ENCODE measurements at places on chromosomes 7 and 10.

GRCh38 chr7:76262683-76263402 is 39.6 kb upstream of the HSPB1 start:
- no peak for DNase-seq

- no peak for DNase-seq
Measured at GRCh38 chr7:122301858-122302760, 2.4 kb downstream of the FEZF1 start.

DNA sequence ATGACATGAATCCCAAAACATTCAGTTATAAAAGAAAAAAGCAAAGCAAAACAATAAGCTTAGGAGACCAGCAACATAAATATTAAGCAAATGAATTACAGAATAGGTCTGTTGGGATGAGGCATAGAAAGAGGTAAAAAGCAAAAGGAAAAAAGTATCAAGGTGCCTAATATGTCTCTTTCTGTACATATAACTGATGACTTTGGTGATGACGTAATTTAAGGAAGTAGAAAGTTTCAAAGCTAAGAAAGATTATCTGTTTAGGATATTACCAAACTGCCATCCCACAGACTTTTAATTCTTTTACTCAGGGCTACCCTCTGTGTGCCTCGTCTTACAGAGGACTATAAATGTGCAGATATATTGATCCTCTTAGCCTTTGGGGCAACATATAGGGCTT is 1066.5 kb downstream of the SORCS3 start:
- DNase-seq: no peak

DNA sequence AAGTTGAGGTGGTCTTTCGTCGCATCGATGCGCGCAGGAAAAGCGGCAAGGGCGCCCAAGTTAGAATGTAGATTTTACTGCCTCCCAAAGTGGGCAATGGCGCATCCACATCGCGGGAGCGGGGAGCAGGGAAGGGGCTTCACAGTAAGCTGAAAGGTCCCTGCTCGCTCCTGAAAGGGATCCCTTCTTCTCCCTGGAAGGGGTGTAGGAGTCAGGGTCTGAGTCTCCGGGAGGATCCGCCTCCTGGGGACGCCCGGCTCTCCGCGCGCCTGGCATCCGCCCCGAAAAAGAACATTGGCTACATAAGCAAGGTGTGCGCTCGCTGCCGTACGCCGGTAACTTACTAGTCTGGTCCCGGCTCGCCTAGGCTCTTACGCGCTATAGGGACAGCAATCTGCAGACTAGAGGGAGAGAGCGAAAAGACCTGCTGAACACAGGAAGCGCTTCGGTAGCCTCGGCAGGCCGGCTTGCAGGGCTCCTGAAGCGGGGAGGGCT is 804 bp downstream of the UNC5B start:
- no peak for DNase-seq

DNA sequence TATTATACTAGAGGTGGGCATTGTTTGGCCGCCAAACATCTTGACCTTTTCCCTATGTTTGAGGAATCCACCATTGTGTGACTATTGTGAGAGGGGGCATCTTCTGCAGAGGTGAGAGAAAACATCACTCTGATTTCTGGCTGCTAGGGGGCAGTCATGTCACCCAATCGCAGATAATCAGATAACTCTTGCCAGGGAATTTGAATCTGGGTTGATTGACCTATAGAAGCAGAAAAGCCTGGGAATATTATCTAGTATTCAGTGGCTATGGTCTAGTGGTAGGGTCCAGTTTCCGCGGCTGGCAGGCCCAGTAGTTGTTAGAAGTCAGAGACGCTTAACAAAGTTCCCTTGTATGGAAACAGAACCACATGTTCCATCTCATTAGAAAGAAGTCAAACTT is 808.5 kb downstream of the PHTF2 start:
- no peak for DNase-seq

DNA sequence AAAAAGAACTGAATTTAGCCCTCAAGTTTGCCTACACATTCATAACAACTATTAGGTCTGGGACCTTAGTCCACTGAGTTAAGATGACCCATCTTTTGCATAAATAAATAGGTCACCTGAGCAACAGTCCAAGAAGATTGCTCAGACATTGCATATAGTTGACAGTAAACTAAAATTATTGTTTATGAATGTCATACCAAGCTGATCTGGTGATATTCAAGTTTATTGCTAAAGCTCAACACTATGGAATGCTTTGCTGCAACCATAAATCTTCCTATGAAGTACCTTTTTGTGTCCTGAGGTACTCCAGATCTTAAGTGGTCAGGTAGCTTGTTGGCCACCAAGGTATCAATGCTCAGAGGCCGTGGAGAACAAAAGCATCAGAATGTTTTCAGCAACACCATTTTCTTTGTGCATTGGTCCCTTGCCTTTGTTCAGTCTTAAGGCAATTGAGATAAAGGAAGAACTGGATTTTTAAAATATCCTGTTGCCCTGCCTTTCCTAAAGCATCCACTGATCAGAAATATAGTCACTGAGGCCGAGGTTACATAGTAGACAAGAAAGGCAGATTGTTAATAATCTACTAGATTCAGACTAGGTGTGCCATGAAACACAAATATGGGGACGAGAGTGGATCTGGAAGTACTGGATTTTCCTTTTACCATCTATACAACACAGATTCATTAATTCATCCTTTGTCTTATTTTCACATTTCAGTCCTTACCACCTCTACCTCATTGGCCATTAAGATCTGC is 321.3 kb downstream of the PTEN start:
- DNase-seq: no peak

- DNase-seq: no peak
Measured at GRCh38 chr7:13628239-13629001, 361.0 kb downstream of the ETV1 start.

GRCh38 chr7:30321089-30321881 is 36.9 kb downstream of the ZNRF2 start:
- DNase-seq: no peak

- DNase-seq: no peak
Measured at GRCh38 chr7:70104243-70104642, 506.0 kb downstream of the AUTS2 start.

DNA sequence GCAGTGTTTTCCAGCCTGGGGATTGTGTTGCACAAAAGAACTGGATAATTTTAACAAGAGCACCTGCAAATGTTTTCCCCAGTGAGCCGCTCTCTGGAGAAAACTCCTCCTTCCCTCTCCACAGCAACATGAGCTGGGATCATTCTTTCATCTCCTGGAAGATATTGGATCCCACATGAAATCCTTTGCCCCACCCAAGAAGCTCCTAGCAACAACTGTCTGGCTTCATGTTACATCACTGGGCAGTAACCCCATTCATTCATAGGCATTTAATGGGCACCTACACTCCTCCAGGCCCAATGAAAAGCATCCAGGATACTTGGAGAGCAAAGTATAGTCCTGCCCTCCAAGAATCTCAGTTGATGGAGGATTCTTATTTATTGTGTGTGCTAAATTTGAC is 27.2 kb downstream of the LSM5 start:
- DNase-seq: no peak

GRCh38 chr10:49767752-49768151 is 5.6 kb upstream of the OGDHL start:
- no peak for DNase-seq

DNA sequence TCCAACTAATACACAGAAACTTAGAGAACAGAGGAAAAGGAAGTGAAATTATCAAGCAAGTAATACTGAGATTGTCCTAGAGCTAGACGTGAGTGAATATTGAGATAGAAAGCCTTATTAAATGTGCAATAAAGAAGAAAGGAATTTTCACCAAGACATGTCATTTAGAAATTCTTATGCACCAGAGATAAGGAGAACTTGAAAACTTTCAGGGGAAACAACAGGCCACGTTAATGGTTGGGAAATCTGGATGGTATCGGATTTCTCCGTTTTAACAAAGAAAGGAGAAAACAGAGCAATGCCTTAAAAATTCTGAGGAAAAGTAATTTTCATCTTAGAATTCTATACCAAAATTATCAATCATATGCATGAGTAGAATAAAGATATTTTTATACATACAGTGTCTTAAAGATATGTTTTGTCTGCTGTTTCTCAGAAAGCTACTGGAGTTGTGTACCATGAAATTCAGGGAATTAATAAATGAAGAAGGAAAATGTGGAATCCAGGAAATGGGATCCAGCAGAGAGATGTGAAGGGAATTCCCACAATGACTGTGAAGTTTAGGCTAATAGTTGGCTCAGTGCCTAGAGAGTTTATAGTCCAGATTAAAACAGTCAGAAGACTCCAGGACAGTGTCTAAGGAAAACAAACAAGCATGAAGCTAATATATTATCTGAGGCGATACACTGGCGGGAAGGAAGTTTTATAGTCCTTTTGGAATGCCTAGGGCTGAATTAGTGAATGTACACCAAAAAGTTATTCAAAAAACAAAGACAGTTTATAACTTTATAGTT is 159.5 kb downstream of the PPP1R9A start:
- DNase-seq: no peak

- DNase-seq: no peak
Measured at GRCh38 chr7:40579401-40579800, 444.6 kb downstream of the SUGCT start.

DNA sequence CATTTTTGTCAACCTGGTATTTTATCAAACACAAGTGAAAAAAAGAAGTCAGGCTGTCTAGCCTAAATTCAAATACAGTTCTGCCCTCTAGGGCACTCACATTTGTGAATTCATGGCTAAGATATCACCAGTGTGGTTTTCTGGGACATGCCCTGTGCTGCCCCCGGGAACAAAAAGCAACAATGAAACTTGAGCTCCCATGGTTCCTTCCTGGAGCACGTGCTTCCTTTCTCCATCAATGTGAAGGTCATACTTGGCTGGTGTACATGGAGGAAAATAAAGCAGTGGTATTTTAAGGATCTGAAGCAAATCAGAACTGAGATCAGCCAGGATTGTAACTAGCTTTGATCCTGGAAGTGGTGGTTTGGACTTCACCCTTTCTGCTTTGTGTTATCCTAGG is 128.9 kb upstream of the FRMD4A start:
- DNase-seq: no peak

DNA sequence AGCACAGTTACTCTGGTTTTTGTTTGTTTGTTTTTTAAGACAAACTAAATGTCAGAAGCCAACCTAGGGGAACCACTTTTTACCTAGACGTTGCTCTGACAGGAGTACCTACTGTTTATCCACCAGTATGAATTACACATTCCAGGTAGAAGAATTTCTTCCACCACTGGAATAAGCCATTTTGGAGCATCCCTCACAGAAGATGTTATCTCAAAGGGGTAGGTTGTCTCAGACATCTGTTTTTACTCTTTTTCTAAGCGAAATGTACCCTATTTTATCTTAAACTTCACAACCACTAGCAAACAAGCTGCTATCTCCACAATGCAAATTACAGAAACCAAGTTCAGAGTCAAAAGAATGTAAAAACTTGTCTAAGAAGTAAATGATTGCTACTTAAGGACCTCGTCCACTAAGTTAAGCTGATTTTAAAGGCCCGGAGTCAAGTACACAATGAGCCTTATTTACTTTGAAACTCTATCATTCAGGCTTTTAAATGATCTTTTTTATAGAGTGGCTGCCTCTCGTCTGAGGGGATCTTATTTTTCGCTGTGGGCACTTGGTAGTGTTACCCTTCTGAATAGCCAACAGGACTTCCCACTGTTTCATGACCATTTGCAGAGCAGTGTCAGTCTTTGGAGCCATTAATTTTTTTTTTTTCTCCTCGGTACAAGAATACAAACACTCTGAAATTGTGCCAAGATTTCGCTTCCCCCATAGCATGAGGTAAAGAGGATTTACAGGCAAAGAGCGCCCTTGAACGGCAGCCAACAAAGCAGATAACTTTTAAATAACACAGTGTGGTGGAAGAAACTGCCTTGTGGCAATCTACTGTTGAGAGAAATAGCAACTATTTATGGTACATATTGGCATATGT is 15.7 kb upstream of the ARMC3 start:
- no peak for DNase-seq

- no peak for DNase-seq
Measured at GRCh38 chr7:142498364-142498763, 240.5 kb upstream of the PRSS58 start.

- DNase-seq: no peak
Measured at GRCh38 chr7:41992881-41993867, 243.8 kb downstream of the GLI3 start.

GRCh38 chr10:94107191-94107590 is 113.5 kb downstream of the PLCE1 start:
- DNase-seq: no peak

GRCh38 chr7:121103579-121103978 is 115.1 kb downstream of the CPED1 start:
- no peak for DNase-seq

GRCh38 chr7:47253650-47254080 is 328.2 kb downstream of the TNS3 start:
- DNase-seq: no peak

DNA sequence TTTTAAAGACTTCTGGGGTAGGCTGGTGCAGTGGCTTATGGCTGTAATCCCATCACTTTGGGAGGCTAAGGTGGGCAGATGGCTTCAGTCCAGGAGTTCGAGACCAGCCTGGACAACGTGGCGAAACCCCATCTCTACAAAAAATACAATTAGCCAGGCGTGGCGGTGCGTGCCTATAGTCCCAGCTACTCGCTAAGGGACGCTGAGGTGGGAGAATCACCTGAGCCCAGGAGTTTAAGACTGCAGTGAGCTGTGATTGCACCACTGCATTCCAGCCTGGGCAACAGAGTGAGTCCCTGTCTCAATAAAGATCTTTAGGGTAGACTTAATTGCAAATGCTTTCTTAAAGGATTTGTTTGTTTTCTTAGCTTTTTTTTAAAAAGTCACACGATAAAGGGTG is 29.3 kb downstream of the PTPN12 start:
- no peak for DNase-seq
